ENCODE measurements at places on chromosomes 7 and 10. TPM values are rescaled to one million over a fixed set of nuclear protein-coding genes. Genes with fewer than 3 reads are reported as not detected.

EN2 gene
- total RNA-seq: not detected

PRLHR gene
- not detected for total RNA-seq

DRGX gene
- total RNA-seq: not detected

ACTR1A gene
- total RNA-seq: 126 TPM

KAZALD1 gene
- total RNA-seq: 1.8 TPM

HACD1 gene
- total RNA-seq: 139 TPM

INMT gene
- 0.08 TPM for total RNA-seq

NODAL gene
- total RNA-seq: not detected

ZNF800 gene
- total RNA-seq: 7.5 TPM

DGKI gene
- 1.6 TPM for total RNA-seq

VKORC1L1 gene
- total RNA-seq: 11.0 TPM

WNT8B gene
- not detected for total RNA-seq

ACSM6 gene
- total RNA-seq: not detected

SFMBT2 gene
- total RNA-seq: 0.05 TPM

EXOSC1 gene
- 59.1 TPM for total RNA-seq

OPALIN gene
- total RNA-seq: not detected

TRPV5 gene
- not detected for total RNA-seq

NUTM2E gene
- total RNA-seq: 0.05 TPM

PRSS37 gene
- total RNA-seq: not detected

ZNF282 gene
- total RNA-seq: 17.4 TPM

WEE2 gene
- not detected for total RNA-seq

PTPRN2 gene
- total RNA-seq: 2.1 TPM

PAX4 gene
- total RNA-seq: not detected

TMEM229A gene
- not detected for total RNA-seq

MYPN gene
- total RNA-seq: 0.39 TPM

PAPSS2 gene
- total RNA-seq: 76.3 TPM

HABP2 gene
- total RNA-seq: not detected

ZMYND11 gene
- total RNA-seq: 88.5 TPM

CALHM3 gene
- total RNA-seq: not detected

NOC3L gene
- total RNA-seq: 35.6 TPM

HOXA4 gene
- not detected for total RNA-seq

MYO3A gene
- not detected for total RNA-seq

RBM33 gene
- total RNA-seq: 27.2 TPM

CREB5 gene
- total RNA-seq: 1.00 TPM

AUTS2 gene
- 0.03 TPM for total RNA-seq

MSS51 gene
- total RNA-seq: 0.71 TPM

MSANTD7 gene
- 18.2 TPM for total RNA-seq

UCN3 gene
- not detected for total RNA-seq

LRRC18 gene
- total RNA-seq: not detected

SHH gene
- total RNA-seq: not detected

All from SJSA1 (cell line).